GM03348 (cell line): ENCODE measurements at places on chromosomes 7 and 10.
A peak's percentile ranks its signal among the peaks of the same experiment; 100 is the strongest.

GRCh38 chr7:292826-293225 lies 2.9 kb downstream of the FOXL3 start:
- DNase-seq, result no peak

DNA sequence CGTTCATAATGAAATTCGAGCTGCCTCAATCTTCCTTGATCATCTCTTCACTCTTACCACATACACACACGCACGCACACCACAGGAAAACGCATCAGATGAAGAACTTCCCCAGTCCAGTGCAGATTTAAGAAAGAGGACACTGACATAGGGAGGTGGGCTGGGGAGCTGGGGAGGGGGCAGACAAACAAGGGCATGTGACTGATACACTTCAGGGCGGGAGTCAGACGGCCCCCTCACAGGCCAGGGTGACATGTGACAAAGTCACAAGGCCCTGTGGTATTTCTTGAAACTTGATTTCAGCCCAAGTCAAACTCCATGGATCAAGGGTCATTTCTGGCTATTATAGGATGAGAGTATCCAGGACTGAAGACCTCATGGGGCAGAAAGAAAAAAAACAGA lies 82.6 kb downstream of the KCNMA1 start:
- no peak for DNase-seq

DNA sequence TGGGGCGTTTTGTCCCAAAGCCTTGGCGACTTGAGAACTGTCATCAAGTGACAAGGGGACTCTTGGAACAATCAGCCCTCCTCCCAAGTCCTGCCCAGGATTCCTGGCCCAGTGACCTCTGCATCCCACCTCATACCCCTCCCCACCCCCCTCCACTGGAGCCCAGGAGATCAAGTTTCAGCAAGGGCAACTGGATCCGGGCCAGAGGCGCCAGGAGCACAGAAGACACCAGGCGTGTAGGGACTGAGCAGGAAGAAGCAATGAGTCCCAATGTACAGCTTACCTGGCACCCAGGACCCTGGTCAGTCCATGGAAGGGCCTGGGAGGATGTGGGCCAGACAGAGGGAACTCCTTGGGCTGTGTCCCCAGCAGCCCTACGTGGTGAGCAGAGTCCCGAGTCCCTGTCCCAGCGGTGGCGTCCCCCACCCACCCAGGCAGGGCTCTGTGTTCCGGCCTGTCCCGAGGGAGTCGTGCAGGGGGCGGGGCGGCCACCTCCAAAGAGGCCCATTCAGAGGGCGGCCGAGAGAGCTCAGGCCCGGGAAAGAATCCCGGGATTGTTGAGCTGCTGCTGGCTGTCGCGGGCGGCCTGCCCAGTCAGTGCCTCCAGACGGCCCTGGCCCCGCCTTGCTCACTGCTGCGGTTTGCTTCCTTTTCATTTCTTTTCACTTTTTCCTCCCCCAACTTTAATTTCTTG lies 254.1 kb downstream of the TNS3 start:
- peak; percentile 96 for DNase-seq

- DNase-seq, result no peak
Observed at GRCh38 chr10:73859428-73859783, 14.9 kb downstream of the CAMK2G start.

GRCh38 chr10:79244841-79245504 lies 102.3 kb upstream of the PPIF start:
- peak; percentile 44 for DNase-seq

GRCh38 chr10:74329873-74330272 lies 178.9 kb downstream of the ADK start:
- DNase-seq, result no peak
